Body of pancreas (tissue), 4 donors: ENCODE measurements at places on chromosomes 2 and 18.

GRCh38 chr2:227886149-227886548 is 14.7 kb downstream of the DAW1 start:
- no peak for DNase-seq
- H3K27me3 ChIP-seq: no peaks in the 10 kb centered on the region
- peaks cover 5% of the 10 kb centered on the region for H3K4me1 ChIP-seq
- H3K36me3 ChIP-seq: no peaks in the 10 kb centered on the region
- no peak overlapping the region for H3K4me3 ChIP-seq

DNA sequence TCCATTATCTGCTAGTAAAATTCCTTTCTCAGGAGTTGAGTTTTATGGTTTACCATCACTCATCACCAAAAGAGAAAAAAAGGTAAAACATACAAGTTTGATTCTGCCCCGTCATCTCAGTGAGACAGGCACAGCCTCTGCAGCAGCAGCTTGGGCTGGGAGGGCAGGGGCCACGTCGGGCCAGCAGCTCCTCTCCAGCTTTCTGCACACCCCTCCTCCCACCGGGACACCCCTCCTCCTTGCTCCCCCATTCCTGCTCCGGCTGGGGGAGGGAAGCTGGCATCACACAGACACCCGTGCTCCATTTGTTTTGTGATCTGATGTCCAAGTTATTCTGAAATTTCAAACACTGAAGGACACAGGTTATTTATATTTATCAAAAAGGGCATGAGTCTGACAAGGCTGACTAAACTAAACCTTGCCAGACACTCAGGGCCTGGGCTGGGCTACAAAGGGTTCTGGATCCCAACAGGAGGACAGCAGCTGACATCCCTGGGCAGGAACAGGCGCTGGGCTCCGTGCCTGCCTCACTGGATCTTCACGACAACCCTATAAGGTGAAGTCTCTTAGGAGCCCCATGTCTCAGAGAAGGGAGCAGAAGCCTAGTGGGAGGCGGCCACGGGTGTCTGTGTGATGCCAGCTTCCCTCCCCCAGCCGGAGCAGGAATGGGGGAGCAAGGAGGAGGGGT is 71.4 kb downstream of the HDAC4 start:
- H3K27me3 ChIP-seq: no peaks in the 10 kb centered on the region

GRCh38 chr2:197674591-197674990 is 796 bp downstream of the RFTN2 start:
- peak overlapping the region; percentile 5 for H3K27ac ChIP-seq
- no peak for DNase-seq
- no peaks in the 10 kb centered on the region for H3K4me1 ChIP-seq
- no peaks in the 10 kb centered on the region for H3K27me3 ChIP-seq
- H3K4me3 ChIP-seq: no peak overlapping the region
- H3K36me3 ChIP-seq: no peaks in the 10 kb centered on the region

DNA sequence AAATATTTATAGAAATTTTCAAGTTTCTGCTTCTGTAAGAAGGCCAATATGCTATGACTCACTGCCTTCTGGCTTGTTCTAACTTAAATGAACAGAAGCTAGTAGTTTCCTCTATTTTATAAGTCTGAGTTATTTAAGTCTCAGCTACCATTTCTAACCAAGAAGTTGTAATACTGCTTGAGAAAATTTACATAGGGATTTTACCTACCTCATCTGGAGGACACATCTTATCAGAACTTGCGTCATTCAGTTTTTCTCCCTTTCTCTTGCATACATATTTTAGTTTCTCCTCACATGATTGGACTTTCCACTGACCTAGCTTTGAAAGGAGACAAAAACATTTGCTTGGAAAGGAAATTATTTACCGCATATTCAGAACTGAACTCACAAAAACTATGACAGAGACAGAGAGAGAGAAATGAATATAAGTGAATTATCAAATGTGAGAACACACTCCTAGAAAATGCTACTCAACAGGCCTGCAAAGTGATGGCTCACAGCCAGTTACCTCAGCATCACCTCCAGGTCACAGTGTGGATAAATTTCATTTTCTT is 81.1 kb upstream of the CD302 start:
- H3K27me3 ChIP-seq: no peaks in the 10 kb centered on the region
- no peaks in the 10 kb centered on the region for H3K4me1 ChIP-seq
- H3K4me3 ChIP-seq: no peak overlapping the region
- no peak overlapping the region for H3K27ac ChIP-seq

GRCh38 chr2:25594991-25595390 is 78.4 kb downstream of the DTNB start:
- no peaks in the 10 kb centered on the region for H3K27me3 ChIP-seq
- H3K4me3 ChIP-seq: no peak overlapping the region
- H3K27ac ChIP-seq: no peak overlapping the region
- DNase-seq: no peak
- no peaks in the 10 kb centered on the region for H3K36me3 ChIP-seq
- H3K4me1 ChIP-seq: no peaks in the 10 kb centered on the region

- no peak for DNase-seq
- no peak overlapping the region for H3K27ac ChIP-seq
- H3K4me1 ChIP-seq: no peaks in the 10 kb centered on the region
- no peak overlapping the region for H3K4me3 ChIP-seq
- no peaks in the 10 kb centered on the region for H3K27me3 ChIP-seq
- no peaks in the 10 kb centered on the region for H3K36me3 ChIP-seq
Measured at GRCh38 chr2:30179536-30179935, 32.7 kb downstream of the YPEL5 start.

DNA sequence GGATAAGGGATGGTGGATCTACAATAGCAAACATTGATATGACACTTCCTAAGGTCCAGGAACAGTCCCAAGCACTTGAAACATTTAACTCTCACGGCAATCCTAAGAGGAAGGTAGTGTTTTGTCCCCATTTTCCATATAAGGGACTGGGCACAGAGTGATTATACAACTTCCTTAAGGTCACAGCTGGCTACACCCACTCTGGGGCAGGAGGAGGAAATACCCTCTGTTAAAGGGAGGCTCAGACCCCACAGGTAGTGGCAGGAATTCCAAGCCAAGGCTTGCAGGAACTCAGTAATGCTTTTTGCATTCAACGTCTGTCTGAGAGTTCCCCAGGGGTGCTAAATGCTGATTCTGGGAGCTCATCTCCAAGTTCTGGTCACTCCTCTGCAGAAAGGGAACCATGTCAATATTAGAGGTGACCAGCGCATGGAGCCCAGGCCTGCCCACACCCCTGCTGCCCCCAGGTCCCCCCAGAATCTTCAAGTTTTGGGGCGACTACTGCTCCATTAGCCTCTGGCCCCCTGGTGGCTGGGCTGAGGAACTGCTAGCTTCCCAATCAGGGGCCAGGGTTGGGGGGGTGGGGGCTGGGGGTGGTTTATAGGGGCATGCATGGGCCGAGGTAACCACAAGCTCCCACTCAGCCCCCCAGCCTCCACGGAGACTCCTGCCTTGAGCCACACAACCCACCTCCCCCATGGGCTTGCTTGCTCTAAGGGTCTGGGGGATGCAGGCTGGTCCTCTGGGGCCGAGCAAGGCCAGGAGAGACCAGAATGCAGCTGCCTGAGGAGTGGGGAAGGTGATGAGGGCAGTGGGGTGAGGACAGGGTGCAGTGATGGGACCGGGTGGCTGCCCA is 11.1 kb downstream of the OBSL1 start:
- peaks cover 14% of the 10 kb centered on the region for H3K4me1 ChIP-seq
- H3K4me3 ChIP-seq: no peak overlapping the region
- DNase-seq: peak; percentile 13
- H3K36me3 ChIP-seq: no peaks in the 10 kb centered on the region
- no peak overlapping the region for H3K27ac ChIP-seq
- no peaks in the 10 kb centered on the region for H3K27me3 ChIP-seq

- no peaks in the 10 kb centered on the region for H3K27me3 ChIP-seq
- H3K4me3 ChIP-seq: no peak overlapping the region
Measured at GRCh38 chr18:49618742-49619681, 57.2 kb downstream of the LIPG start.

DNA sequence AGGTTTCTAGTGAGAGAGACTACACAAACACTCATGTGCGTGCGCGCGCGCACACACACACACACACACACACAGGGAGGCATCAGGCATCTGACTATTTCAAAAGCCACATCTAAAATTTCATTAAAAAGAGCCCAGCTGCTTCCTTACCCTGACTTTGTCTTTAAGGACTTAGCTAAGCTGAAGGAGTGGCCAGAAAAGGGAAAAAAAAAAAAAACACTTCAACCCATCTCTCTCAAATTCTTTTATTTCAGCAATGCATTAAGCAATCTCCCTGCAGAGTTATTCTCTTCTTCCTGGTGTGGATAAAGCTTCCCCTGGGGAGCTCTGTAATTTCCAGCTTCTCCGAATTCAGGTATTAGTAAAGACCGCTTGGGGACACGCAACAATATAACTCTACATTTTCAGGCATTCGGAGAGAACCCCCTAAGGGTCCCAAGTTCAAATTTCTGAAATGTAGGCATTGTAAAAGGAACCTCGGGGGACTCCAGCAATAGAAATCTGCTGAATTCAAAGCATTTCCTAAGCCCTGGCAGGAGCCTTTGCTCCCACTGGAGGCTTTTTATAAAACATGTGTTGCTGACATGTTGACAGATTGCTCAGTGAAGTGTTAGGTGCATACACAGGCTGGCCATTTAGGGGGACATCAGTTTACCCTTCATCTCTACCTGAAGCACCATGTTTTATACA is 67.0 kb downstream of the ZNF521 start:
- no peak overlapping the region for H3K4me3 ChIP-seq
- DNase-seq: no peak
- no peaks in the 10 kb centered on the region for H3K4me1 ChIP-seq
- no peak overlapping the region for H3K27ac ChIP-seq
- no peaks in the 10 kb centered on the region for H3K36me3 ChIP-seq
- H3K27me3 ChIP-seq: no peaks in the 10 kb centered on the region

GRCh38 chr18:68436485-68436884 is 278.4 kb downstream of the TMX3 start:
- H3K27me3 ChIP-seq: no peaks in the 10 kb centered on the region
- DNase-seq: no peak
- H3K36me3 ChIP-seq: no peaks in the 10 kb centered on the region
- H3K4me1 ChIP-seq: no peaks in the 10 kb centered on the region
- no peak overlapping the region for H3K4me3 ChIP-seq

DNA sequence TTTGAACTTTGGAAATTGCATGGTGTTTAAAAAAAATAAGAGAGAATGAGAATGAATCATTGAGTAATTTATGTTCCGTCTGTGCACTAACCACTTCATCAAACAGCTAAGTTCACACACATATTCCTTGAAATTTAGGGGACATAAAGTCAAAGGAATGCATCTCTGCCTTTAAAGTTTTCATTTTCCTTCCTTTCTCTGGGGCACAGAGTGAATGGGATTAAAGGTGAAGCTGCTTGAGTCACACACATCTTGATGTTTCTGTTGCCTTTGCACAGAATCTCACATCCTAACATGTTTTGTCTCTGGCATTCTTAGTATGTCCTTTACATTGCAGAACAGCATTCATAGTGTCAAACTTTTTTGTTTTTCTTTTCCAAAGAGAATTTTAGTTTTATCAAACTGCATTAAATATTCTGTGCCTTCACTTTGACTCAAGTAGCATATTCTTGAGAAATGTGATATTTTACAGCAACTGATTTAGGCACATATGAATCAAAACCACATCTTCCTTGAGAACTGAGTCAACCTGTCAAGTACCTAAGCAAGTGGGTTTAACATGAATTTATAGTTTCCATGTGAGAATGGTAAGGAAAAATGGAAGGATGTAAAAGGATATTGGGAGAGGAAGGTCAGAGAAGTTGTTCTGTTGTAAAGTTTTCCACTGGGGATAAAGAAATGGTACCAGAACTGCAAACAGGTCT is 169.1 kb upstream of the THUMPD2 start:
- no peaks in the 10 kb centered on the region for H3K27me3 ChIP-seq
- no peaks in the 10 kb centered on the region for H3K36me3 ChIP-seq
- DNase-seq: no peak
- no peak overlapping the region for H3K4me3 ChIP-seq

DNA sequence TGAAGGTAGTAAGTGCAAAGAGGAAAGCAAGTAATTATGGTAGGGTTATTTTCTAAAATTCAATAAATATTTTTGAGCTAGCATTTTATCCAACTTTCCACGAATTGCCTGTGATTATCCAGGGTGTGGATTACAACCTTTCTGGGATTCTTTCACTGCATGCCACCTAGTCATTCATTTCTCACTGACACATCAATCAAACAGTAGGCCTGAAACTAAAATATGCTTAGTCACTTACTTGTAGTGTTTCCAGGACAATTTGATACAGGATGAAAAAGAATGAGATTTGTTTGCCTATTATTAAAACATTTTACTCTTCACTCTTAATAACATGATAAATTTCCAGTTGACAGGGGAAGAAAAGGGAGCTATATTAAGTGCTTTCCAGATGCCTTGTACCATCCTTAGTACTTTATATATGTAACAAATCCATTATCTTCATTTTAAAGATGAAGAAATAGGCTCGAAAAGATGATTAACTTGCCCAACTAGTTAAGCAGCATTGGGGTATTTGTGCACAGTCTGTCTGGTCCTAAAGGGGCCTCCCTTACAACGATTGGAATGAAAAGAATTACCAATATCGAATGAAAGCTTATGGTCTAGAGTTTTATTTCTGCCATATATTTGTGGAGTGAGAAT is 70.4 kb downstream of the KCTD1 start:
- no peak overlapping the region for H3K27ac ChIP-seq
- no peaks in the 10 kb centered on the region for H3K27me3 ChIP-seq
- H3K4me1 ChIP-seq: peaks cover 8% of the 10 kb centered on the region
- H3K4me3 ChIP-seq: no peak overlapping the region
- no peaks in the 10 kb centered on the region for H3K36me3 ChIP-seq

- no peak for DNase-seq
- H3K4me1 ChIP-seq: no peaks in the 10 kb centered on the region
- H3K4me3 ChIP-seq: no peak overlapping the region
Measured at GRCh38 chr18:61470031-61470674, 136.9 kb downstream of the CDH20 start.

GRCh38 chr2:81437456-81438000 is 1133.0 kb upstream of the LRRTM1 start:
- no peaks in the 10 kb centered on the region for H3K27me3 ChIP-seq
- DNase-seq: no peak
- H3K4me3 ChIP-seq: no peak overlapping the region
- H3K36me3 ChIP-seq: no peaks in the 10 kb centered on the region

DNA sequence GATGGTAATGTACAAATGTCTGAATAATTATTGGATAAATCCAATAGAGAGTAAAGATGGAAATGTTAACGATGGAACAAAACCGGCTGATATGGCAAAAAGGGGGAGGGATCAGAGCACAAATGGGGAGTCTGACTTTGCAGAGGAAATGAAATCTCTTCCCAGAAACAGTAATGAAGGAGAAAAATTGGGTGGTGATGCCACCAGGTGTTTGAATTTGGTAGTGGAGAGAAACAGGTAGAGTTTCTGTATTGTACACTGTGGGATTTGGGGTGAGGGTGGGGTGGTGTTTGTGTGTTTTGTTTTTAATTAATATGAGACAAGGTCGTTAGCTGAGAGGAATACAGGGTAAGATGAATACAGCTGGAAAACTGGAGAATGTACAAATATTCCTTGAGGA is 20.4 kb upstream of the XDH start:
- no peaks in the 10 kb centered on the region for H3K27me3 ChIP-seq
- no peak for DNase-seq
- no peaks in the 10 kb centered on the region for H3K36me3 ChIP-seq
- H3K27ac ChIP-seq: no peak overlapping the region
